Femur (tissue), 1 donor: ENCODE measurements at places on chromosomes 16 and 17.
A peak's percentile ranks its signal among the peaks of the same experiment; 100 is the strongest.

DNA sequence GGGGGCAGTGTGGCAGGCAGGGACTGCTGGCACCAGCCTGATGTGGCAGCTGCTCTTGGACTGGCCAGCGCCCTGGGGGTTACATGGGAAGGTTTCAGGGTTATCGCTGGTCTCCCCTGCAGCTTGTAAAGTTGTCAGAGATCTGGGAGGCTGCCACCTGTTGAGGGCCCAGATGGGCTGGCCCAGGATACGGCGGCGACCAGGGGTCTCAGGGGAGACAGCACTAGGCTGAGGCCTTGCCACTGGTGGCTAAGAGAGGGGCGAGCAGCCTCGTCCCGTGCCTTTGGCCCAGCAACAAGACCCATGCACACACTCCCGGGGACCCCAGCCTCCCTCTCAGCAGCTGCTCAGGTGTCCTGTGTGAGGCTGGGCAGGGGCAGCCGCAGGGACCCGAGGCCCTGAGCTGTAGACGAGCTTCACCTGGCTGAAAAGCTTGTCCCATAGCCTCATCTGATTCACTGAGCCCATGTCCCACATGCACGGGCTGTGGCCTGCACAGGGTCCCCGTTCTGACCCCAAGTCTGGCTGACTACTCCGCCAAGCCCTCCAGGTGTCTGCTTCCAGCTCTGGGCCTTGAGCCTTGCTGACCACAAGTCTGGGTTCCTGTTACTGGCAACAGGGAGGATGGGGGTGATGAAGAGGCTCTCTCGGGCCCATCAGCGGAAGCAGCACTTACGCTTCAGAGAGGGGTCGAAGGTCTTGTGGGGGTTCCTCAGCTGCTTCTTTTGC is 6.2 kb downstream of the DUS1L start:
- peak; percentile 21 for DNase-seq

DNA sequence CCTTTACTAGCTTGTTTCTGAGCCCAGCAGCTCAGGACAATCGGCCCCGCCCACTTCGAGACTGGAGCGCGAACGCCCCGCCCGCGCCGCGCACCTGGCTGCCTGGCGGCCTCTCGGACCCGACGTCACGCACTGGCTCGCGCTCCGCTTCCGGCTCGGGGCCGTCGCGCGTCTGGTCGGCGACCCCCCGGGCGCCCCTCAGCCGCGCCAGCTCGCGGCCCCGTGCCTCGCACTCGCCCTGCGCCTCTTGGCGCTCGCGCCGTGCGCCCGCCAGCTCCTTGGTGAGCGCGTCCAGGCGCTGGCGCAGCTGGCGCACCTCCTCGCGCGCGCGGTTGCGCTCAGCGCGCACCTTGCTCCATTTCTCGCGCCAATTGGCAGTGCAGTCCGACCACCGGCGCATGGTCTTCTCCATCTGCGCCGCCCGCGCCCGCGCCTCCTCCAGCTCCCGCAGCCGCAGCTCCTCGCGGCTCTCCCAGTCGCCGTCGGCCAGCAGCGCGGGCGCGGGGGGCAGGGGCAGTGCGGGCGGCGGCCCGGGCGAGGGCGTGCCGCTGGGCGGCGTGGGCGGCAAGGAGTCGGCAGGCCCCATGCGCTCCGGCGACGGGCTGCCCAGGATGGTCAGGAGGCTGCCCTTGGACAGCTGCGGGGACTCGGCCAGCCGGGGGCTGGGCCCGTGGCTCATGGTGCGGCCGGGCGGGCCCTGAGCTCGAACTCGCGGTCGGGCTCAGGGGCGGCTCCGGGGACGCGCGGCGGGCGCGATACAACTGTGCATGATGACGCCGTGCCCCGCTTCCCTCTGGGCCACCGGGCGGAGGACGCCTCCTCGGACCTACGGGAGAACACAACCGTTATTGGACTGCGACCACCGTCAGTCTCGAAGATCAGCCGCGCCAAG is 7.6 kb downstream of the CCDC102A start:
- peak; percentile 23 for DNase-seq

GRCh38 chr16:83810901-83811300 is 3.1 kb downstream of the HSBP1 start:
- no peak for DNase-seq

GRCh38 chr17:51065466-51065865 is 55.2 kb downstream of the SPAG9 start:
- no peak for DNase-seq

DNA sequence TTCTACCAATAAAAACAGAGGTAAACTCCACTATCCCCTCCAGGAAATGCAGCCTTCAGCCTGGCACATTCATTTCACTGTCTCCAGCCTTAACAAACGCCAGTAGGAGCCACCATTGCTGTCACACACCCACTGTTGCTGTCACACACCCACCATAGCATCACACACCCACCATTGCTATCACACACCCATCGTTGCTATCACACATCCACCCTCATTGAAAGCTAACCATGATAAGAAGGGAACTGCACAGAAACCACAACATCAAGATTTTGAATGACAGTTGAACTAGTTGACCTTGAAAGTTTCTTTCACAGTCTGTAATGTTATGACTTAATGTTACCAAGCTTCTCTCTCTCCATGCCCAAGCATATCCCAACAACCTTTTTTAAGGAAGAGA is 38.1 kb downstream of the SHCBP1 start:
- no peak for DNase-seq

DNA sequence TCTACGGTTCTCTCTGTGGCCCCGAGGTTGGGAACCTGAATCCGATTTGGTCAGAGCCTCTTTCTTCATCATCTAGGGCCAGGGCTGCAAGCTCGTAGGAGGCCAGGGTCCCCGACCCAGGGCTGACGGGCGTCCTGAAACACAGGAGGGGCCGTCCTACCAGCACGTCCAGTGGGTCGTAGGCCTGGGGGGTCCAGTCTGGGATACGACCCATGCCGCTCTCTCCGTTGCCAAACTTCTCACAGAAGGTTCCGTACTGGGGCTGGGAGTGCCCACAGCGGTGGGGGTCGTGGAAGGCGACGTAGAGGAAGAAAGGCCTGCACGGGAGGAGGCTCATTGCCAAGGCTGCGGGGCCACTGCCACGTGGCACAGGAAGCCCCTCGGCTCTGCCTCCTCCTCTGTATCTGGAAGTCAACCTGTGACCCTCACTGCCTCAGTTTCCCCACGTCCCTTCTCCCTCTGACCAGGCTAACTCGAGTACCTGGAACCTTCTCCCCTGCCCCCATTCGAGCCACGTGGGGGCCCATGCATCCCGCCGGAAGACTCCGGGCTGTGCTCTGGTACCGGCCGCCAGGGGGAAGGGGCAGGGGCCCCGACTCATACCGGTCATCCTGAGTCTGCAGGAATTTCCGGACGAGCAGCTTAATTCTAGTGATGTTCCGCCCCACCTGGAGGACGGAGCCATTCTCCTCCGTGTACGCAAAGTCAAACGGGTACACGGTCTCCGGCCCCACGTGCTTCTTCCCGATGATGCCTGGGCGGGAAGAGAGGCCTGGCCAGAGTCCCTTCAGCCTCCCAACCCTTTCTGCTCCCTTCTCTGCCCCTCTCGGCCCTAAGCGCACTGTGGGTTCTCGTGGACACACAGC is 5.9 kb downstream of the SGSH start:
- DNase-seq: no peak

- no peak for DNase-seq
These were observed 8.7 kb upstream of the PRKCB start for GRCh38 chr16:23827057-23827456.

- no peak for DNase-seq
These were observed 89.0 kb downstream of the SYCE1L start for GRCh38 chr16:77288222-77288621.

- DNase-seq: no peak
These were observed 28.6 kb downstream of the OSBPL7 start for GRCh38 chr17:47792979-47793378.

DNA sequence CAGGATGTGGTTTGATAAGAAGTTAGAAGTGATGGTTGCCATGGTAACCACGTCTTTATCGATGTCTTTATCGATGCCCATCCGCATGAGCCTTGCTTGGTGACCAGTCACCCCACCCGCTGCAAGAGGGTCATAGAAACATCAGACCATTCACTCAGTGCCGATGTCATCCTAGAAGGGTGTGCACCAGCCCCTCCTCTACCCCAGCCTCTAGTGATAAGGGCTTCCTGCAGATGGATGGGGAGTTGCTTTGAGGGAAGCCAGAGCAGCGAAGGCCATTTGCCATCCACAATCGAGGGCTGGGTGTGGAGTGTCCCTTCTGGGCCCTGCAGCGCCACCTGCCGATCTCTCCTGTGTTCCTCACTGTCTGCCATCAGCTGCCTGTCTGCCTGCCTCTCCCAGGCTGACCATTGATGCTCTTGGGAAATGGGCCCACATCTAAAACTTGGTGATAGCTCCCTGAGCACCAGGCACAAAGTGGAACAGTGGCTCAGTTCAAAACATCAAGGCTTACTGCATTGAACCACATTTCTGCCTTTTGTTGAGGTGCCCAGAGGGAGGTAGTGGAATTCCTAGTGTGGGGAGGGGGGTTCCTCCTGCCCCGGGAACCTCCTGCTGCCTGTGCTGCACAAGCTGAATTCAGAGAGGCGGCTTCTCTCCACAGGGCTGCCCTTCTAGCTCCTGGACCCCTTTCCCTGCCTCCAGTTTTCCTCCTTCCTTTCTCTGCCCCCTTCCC is 8.9 kb downstream of the CALB2 start:
- no peak for DNase-seq

DNA sequence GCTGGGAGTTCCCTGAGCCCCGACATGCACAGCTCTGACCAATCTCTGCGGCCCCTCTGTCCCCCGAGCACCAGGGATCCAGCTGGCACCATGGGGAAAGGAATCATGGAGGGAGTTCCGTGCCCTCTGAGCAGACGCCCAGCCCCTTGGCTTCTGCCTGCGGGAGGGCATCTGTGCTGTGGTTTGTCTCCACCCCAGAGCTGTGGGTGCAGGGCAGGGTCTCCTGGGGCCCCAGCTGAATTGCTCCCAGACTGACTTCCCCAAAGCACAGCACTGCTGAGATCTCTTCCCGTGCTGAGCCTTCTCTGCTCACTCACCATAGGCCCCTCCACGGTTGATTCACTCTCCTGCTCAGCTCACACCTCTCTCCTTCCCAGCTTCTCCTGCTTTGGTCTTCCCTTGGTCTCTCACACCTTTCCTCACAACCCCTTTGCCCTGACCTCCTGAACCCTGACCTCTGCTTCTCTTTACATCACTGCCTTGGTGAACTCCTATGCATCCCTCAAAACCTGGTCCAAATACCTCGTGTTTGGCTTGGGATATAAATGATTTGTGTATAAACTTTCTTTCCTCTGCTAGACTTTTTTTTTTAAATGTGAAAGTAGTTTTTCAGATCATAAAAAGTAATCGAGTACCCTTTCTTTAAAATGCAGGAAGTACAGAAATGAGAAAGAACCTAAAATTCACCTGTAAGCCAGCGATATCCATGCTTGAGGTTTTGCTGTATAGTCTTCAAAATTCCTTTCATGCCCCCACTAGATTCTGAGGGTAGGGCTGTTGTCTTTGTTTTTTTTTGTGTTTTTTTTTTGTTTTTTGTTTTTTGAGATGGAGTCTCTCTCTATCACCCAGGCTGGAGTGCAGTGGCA is 265.3 kb downstream of the SEC14L1 start:
- DNase-seq: no peak

DNA sequence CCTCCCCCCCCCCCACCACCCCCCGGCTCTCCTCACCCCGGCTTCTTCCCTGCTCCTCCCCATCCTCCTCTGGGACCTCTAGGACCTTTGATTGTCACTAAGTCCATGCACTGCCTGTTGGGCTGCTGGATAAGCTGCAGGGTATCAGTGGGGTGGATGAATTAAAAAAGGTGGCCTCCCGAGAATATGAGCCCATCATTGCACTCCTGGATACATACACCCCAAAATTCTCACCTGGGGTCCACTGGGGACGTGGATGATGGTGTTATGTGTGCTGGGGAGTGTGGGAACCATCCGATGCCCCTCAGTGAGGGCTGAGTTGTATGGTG is 88.8 kb downstream of the IRF8 start:
- DNase-seq: no peak

DNA sequence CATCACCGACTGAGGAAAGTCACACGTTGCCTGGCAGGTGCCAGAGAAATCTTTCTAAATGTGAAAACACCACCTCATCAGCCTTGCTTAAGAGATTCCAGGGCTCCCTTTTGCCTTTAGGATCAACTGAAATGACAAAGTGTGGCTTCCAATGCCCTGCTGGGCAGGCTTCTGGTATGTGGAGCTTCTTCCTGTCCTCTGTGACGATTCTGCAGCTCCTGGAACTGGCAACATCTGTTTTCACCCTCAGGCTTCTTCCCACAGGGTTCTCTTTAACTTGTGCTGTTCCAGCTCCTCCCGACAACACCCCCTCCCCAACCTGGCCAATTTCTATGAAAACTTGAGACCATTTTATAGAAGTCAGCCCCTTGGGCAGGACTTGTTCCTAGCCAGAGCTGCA is 4.8 kb upstream of the ZDHHC1 start:
- no peak for DNase-seq

- no peak for DNase-seq
These were observed 17.1 kb upstream of the FAM83G start for GRCh38 chr17:19021622-19022083.

GRCh38 chr17:18021372-18021771 is 17.6 kb downstream of the ATPAF2 start:
- no peak for DNase-seq

DNA sequence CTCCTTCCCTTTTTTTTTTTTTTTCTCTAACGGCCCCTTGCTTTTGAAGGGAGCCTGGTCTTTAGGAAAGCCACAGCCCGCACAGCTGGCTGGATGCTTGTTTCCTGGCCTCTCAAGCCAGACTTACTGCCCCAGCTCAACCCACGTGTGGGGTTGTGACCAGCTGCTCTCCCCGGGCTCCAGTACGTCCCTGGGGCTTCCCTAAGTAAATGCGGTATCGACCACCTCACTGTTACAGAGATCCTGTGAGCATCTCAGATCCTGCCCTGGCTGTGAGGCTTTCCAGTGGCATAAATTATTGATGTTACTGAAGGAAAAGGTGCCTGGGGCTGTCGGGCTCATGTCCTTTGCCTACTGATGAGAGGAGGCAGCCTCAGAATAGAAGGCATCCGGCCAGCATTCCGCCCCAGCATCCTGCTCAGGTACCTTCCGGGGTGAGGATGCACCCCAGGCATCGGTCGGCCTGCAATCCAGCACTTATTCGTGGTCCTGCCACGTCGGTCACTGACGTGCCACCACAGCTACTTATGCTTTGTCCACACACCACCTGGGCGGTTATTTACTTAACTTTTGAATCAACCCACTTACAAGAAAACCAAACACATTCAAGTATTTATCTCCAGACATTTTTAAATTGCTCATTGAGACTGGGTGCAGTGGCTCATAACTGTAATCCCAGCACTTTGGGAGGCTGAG is 9.6 kb downstream of the GPRC5B start:
- DNase-seq: no peak

DNA sequence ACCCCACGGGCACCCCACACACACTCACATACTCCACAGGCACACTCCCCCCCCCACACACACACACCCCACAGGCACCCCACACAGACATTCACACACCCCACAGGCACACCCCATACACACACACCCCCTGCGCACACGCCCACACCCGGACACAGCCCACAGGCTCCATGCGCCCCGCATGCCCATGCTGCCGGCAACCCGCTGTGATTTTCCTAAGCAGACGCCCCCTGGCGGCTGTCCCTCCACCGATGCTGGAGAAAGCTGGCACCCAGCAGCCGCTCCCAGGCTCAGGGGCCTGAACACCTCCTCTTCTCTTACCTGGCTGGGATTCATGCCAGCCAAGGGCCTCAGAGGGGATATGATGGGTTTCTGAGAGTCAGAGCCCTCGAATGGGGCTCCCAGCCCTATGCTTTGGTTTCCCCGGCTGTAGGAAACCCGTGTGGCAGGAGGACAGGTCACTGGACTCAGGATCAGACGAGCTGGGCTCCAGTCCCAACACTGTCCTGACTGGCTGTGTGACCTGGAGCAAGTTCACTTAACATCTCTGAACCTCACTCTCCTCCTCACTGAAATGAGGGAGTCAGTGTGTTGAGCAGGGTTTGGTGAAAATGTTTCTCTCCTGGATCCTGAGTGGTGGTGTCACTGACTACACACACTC is 19.6 kb upstream of the TNFRSF13B start:
- DNase-seq: peak; percentile 84
